Cortex of kidney (tissue), 1 donor: ENCODE measurements at places on chromosomes 7 and 10.

GRCh38 chr10:103983367-103983911, 16.5 kb downstream of the SLK start:
- no peak for DNase-seq

GRCh38 chr7:141231018-141231792, 157.3 kb downstream of the TMEM178B start:
- no peak for DNase-seq

GRCh38 chr10:93463723-93464476, 18.2 kb downstream of the MYOF start:
- DNase-seq, result no peak

- DNase-seq, result no peak
Measured at GRCh38 chr10:58457761-58458616, 54.7 kb upstream of the BICC1 start.

DNA sequence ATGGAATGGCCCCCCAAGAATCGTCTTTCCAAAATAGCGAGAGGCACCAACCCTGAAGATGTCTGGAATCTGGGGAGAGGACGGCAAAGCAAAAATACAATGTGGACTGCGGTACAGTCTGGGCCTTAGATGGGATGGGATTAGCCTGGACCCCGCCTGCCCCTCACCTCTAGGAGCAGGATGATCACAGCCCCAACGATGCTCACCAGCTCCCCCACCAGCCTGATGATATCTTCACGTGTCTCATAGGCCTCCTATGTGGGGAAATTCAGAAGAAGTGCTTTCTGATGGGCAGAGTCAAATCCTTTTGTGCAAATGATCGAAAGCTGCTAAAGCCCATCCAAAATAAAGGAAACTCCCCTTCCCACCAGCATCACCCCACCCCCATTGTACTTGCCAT, 18.2 kb downstream of the TRPV5 start:
- no peak for DNase-seq

GRCh38 chr10:58734116-58734515, 221.4 kb downstream of the BICC1 start:
- DNase-seq, result no peak

- DNase-seq, result no peak
Measured at GRCh38 chr10:78588194-78588811, 480.5 kb upstream of the ZMIZ1 start.

- no peak for DNase-seq
Measured at GRCh38 chr7:21708096-21708495, 165.3 kb downstream of the DNAH11 start.

DNA sequence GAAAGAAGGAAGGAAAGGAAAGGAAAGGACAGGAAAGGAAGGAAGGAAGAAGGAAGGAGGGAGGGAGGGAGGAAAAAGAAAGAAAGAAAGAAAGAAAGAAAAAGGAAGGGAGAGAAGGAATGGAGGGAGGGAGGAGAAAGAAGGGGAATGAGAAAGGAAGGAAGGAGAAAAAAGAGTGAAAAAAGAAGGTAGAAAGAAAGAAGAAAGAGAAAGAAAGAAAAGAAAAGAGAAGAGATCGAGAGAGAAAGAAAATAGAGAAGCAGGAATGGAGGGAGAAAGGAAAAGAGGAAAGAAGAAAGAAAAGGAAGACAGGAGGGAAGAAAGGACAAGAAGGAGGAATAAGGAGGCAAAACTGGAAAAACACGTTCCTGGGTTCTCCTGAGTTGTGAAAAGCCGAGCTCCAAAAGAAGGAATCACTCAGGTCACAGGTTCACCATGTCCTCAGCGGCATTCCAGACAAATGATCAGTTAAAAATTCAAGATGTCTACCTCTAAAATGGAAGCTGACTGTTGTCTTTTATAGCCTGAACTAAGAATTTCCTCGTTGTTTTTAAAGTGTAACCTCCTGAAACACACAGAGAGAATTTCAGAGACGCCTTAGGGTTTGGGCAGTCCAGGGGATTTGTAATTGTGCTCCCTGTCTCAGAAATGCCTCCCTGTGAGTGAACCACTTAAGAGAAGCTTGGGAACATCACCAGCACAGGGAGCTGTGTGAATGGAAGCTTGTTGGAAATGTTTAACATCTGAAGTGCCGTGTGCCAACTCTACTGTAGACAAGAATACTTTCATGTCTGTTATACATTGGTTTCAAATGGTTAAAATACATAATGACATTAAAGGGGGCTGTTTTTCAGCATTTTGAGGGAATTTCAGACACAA, 80.7 kb downstream of the INHBA start:
- no peak for DNase-seq

DNA sequence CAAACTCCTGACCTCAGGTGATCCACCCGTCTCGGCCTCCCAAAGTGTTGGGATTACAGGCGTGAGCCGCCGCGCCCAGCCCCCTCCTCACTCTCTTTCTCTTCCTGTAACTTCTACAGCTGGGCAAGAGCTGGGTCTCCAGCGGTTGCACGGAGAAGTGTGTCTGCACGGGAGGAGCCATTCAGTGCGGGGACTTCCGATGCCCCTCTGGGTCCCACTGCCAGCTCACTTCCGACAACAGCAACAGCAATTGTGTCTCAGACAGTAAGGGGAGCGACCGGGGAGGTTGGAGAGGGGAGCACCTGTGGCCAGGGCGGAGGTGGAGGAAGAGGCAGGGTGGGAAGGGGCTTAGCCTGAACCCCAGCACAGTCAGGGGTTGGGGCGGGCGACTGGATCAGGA, 41.4 kb downstream of the EPHB4 start:
- DNase-seq, result no peak

GRCh38 chr7:129845178-129845971, 107.4 kb downstream of the UBE2H start:
- DNase-seq, result no peak

GRCh38 chr10:114802177-114802576, 19.4 kb upstream of the FHIP2A start:
- no peak for DNase-seq

- DNase-seq, result no peak
Measured at GRCh38 chr7:46654546-46655443, 733.7 kb upstream of the IGFBP3 start.
